ENCODE measurements at places on chromosomes 3 and 15.

DNA sequence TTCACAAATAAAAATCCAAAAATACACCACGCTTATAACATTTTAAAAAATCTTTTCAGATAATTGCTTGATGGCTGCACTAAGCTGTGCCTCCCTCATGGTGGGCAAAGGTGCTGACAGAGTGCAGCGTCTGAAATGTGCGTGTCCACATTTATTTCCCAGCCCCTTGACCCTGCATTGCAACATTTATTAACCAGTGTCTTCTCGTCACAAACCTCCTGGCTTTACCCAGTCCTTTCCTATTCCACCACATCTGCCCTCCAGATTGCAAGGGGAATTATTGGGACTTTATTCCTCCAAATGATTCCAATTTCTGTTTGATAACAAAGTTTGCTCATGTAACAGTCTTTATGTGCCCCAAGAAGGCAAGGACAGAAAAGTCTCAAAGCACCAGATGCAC lies 5.5 kb downstream of the RASGRP1 start:
- no peaks in the 10 kb centered on the region for H3K27me3 ChIP-seq
- peaks cover 35% of the 10 kb centered on the region for H3K4me1 ChIP-seq
- H3K4me3 ChIP-seq: no peak overlapping the region
- H3K27ac ChIP-seq: no peak overlapping the region
- H3K36me3 ChIP-seq: no peaks in the 10 kb centered on the region

GRCh38 chr15:78850941-78851755 lies 21.5 kb upstream of the MORF4L1 start:
- H3K27me3 ChIP-seq: no peaks in the 10 kb centered on the region
- peaks cover 12% of the 10 kb centered on the region for H3K4me1 ChIP-seq
- DNase-seq: no peak
- no peak overlapping the region for H3K27ac ChIP-seq
- H3K4me3 ChIP-seq: no peak overlapping the region

- H3K27me3 ChIP-seq: peaks cover 35% of the 10 kb centered on the region
- H3K36me3 ChIP-seq: no peaks in the 10 kb centered on the region
- no peak overlapping the region for H3K27ac ChIP-seq
- DNase-seq: peak; percentile 16
- H3K4me3 ChIP-seq: no peak overlapping the region
Observed at GRCh38 chr3:39814007-39814406, 4.6 kb downstream of the MYRIP start.

DNA sequence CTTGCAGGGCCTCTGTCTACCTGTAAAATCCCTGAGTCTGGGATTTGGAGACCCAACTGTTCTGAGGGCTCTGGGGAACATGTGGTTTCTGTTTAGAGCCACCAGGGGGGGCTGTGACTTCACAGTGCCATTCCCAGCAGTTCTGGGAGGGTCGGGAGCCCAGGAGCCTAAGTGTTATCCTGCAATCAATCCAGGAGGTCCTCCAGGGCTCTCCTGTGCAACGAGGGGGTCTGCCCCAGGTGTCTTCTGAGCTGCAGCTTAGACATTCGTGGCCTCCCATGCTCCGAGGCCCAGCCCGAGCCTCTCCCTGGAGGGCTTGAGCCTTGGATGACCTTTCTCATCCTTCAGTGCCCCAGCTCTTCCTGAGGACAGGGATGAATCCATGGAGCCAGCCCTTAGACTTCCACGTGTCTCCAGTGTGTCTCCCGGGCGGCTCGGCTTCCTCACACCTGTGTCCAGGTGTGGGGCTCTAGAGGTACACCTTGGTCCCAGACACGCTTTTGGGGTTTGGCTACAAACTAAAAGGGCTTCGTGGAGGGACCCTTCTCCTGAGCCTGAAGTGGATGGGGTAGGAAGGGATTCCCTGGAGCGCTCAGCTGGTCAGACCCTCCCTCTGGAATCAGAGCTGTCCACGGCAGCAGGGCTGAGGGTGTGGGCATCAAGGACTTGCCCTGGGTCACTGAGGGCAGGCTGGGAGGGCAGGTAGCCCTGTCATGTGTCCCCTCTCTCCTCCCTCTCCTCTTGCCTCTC lies 20.3 kb upstream of the ABTB1 start:
- no peaks in the 10 kb centered on the region for H3K36me3 ChIP-seq
- no peak overlapping the region for H3K4me3 ChIP-seq
- peak; percentile 75 for DNase-seq
- no peaks in the 10 kb centered on the region for H3K27me3 ChIP-seq
- H3K27ac ChIP-seq: no peak overlapping the region
- H3K4me1 ChIP-seq: peaks cover 10% of the 10 kb centered on the region

DNA sequence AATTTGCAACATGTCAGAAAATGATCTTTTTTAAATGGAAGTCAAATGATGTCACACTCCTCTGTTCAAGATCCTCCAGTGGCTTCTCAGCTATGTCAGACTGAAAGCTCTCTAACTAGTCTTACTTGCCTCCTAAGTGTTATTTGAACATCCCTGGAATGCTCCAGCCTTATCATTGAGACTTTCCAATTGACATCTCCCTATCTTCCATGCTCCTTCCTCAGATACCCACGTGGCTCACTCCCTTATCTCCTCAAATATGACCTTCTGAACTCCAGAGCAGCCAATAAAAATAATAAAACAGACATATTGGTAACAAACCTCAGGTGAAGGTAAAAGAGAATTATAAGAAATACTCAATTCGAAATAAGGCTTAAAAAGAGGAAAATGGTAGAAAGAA lies 25.5 kb upstream of the AADAC start:
- no peak overlapping the region for H3K27ac ChIP-seq
- 0 out of 2 replicates have a peak, but pooled peaks cover 4% of the 10 kb centered on the region for H3K4me1 ChIP-seq
- no peak overlapping the region for H3K4me3 ChIP-seq
- H3K27me3 ChIP-seq: no peaks in the 10 kb centered on the region
